Right lung (tissue), 10 donors: ENCODE measurements at places on chromosomes 7 and 10. TPM values are rescaled to one million over a fixed set of nuclear protein-coding genes. Genes with fewer than 3 reads are reported as not detected.

Gene FOXI2
- 0.04 TPM for polyA plus RNA-seq

Gene AKR1C1
- polyA plus RNA-seq, result 11.2 TPM

GRCh38 chr7:129780257-129780973, 168.9 kb downstream of the NRF1 start:
- peak; percentile 50 for DNase-seq

- no peak for DNase-seq
Observed at GRCh38 chr10:18113881-18114280, 26.3 kb upstream of the CACNB2 start.

DNA sequence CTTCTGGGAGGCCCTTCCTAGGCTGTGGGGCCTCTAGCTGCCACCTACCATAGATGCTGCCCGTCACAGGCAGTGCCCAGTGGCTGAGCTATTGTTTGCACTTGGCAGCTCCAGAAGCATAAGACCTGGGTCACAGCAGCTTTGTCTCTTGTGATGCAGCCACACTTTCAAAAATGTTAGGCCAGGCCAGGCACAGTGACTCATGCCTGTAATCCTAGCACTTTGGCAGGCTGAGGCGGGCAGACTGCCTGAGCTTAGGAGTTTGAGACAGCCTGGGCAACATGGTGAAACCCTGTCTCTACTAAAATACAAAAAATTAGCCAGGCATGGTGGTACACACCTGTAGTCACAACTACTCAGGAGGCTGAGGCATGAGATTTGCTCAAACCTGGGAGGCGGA, 9.5 kb upstream of the KAZALD1 start:
- no peak for DNase-seq

DNA sequence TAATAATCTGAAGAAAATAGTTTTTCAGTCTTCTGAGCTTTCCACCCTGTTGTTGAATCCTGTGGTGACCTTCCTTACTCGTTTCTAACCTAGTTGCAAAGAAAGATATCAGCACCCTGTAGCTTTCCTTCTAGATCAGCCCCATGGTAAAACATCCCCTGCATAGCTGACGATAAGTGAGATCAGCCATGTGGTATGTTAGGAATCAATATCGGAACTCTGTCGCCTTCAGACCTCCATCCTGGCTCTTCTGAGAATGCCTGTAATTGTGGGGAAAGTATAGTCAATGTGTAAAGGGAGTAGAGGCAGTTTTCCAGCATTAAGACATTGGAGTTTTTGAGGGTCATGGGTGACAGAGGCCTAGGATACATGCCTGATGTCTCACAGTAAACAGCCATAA, 151.8 kb downstream of the LRRC4 start:
- no peak for DNase-seq
